Liver (tissue), 10 donors: ENCODE measurements at places on chromosomes 3 and 15. TPM values are rescaled to one million over a fixed set of nuclear protein-coding genes. Genes with fewer than 3 reads are reported as not detected.

- no peaks in the 10 kb centered on the region for H3K4me1 ChIP-seq
- no peaks in the 10 kb centered on the region for H3K27me3 ChIP-seq
- no peak overlapping the region for H3K27ac ChIP-seq
- DNase-seq: no peak
Measured at GRCh38 chr3:25854214-25854613, 64.3 kb downstream of the OXSM start.

Gene ZNF80
- total RNA-seq: not detected

Gene ZNF860
- 0.17 TPM for total RNA-seq

- H3K36me3 ChIP-seq: no peaks in the 10 kb centered on the region
- no peak overlapping the region for H3K27ac ChIP-seq
- no peak for DNase-seq
- no peaks in the 10 kb centered on the region for H3K27me3 ChIP-seq
Measured at GRCh38 chr3:118781232-118781631, 253.4 kb downstream of the IGSF11 start.
